Stimulated activated CD8-positive, alpha-beta memory T cell treated with anti-CD3 and anti-CD28 coated beads, Interleukin-15, amount 100 ng/mL, for 48 hours (primary cell): ENCODE measurements at places on chromosomes 4 and X.

DNA sequence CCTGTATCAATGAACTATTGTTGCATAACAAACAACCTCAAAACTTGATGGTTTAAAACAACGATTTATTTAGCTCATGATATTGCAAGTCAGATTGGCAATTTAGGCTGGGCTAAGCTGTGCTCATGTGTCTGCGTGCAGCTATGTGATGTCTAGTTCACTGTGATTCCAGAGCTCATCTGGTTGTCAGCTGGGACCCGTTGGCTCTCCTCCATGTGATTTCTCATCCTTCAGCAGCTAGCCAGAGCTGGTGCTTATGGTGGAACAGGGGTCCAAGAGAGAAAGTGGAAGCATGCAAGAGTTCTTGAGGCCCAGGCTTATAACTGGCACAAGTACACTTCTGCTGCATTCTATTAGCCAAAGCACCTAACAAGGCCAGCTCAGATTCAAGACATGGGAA is 28.8 kb upstream of the TRPC3 start:
- no peak for DNase-seq

- no peak for DNase-seq
These were observed 219.3 kb upstream of the JADE1 start for GRCh38 chr4:128590034-128590740.

DNA sequence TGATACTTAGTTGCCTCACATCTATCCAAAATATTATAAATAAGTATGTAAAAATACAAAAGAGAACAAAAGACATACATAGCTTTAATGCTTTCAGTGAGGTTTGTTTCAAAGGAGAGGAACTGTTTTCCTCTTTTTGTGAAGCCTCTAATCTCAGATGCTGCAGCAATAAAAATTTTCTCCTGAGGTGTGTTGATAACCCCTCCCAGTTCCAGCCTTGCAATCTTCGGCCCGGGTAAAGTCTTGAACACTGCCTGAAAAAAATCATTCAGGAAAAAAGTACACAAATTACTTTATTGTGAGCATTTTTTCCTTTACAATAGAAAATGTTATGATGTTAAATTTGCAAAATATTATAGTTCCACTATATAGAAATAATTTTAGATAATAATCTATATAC is 8.8 kb downstream of the BBS7 start:
- no peak for DNase-seq

DNA sequence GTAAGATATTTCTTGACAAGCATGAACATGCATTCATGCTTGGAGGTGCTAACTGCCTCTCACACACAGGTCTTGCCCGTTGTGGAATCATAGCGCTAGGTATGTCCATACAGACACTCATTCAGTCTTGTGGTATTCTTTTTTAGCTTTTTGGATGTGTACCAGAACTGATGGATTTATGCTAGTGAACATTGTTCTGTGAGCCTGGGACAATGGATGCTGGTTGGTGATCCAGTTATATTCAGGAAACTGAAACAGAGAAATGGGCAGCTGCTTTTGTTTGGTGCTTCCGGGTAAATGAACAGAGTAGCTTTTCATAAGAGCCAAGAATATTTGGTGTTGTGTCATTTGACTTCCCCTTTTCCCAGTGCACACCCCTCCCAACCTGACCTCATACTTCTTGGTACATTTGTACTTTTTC is 78.9 kb upstream of the SLC4A4 start:
- no peak for DNase-seq

GRCh38 chr4:153026591-153027346 is 90.6 kb downstream of the FHDC1 start:
- no peak for DNase-seq

- DNase-seq, result no peak
These were observed 555.7 kb downstream of the PCDH7 start for GRCh38 chr4:31275906-31276305.

DNA sequence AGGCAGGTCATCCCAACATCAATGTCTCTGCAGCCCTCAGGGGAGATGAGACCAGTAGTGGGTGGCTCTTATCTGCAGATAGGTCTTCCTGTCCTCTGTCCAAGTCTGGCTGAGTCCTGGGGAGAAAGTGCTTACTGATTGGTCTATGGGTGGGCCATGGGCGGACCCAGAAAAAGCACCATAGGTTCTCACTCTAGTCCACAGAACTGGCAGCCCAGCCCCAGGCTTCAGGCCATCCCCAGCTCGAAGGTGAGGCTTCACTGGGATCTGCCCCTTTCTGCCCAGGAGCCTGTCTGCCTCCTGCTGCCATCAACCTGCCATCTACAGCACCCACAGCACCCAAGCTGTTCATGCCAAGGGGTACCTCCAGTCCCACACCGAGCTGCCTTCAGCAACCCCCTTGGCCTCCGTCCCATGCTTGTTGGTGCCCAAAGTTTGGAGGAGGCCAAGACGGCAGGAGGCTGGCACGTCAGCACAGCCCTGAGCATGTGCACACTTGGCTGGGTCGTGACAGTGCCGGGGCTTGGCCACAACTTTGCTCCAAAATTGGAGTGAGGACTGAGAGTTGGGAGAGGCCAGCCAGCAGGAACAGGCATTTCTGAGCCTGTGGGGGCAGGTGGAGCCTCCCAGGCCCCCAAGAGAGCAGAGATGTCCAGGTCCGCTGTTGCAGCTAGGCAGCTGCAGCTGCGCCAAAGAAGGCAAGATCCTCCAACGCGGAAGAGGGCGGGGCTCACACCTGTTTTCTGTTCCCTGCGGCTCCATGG is 99.6 kb downstream of the IQCM start:
- no peak for DNase-seq

GRCh38 chrX:39907964-39908661 is 189.6 kb downstream of the BCOR start:
- DNase-seq, result peak; percentile 0

- no peak for DNase-seq
These were observed 84.5 kb downstream of the HPGD start for GRCh38 chr4:174437749-174438148.

- DNase-seq, result no peak
These were observed 66.3 kb downstream of the ZFYVE28 start for GRCh38 chr4:2352171-2352570.

- DNase-seq, result no peak
These were observed 7.2 kb downstream of the SCARB2 start for GRCh38 chr4:76206222-76206942.

GRCh38 chr4:107219681-107220080 is 183.6 kb upstream of the DKK2 start:
- no peak for DNase-seq

DNA sequence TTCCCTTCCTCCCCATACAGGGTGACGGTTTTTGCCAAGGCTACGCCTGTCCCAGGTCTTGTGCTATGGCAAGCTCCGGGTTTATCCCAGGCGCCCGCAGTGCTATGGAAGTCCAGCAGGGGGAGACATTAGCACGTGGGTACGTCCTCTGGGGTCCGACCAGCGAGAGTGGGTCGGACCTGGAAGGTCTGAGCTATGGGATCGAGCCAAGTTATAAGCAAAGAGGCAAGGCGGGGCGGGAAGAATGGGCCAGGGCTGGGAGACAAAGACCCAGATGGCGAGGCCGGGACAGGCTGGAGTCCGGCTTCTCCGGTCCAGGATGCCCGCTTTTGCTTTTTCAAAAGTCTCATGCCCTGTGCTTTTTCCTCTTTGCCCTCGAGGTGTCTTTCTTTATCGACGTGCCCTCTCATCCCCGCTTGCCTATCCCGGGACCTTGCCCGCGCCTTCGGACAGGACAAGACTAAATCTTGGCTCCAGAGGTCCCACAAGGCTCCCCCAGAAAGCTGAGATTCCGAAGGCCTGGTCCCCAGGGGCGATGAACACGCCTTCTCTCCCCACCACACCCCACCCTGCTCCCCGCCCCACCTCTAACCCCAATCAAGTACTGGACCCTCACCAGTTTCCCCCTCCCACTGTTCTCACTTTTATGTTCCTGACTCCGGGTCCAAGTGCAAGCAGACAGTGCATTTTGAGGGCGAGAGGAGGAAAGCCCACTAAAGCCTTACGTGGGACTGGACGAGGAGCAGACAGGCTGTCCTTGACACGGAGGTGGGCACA is 785 bp upstream of the EFNB1 start:
- DNase-seq, result peak; percentile 55

- no peak for DNase-seq
These were observed 69.8 kb downstream of the TBL1X start for GRCh38 chrX:9534686-9535085.

- DNase-seq, result no peak
These were observed 19.3 kb upstream of the UVSSA start for GRCh38 chr4:1327526-1328266.

GRCh38 chrX:103783971-103784370 is 7.3 kb downstream of the PLP1 start:
- DNase-seq, result no peak

GRCh38 chr4:2102045-2102883 is 43.1 kb downstream of the NAT8L start:
- no peak for DNase-seq

DNA sequence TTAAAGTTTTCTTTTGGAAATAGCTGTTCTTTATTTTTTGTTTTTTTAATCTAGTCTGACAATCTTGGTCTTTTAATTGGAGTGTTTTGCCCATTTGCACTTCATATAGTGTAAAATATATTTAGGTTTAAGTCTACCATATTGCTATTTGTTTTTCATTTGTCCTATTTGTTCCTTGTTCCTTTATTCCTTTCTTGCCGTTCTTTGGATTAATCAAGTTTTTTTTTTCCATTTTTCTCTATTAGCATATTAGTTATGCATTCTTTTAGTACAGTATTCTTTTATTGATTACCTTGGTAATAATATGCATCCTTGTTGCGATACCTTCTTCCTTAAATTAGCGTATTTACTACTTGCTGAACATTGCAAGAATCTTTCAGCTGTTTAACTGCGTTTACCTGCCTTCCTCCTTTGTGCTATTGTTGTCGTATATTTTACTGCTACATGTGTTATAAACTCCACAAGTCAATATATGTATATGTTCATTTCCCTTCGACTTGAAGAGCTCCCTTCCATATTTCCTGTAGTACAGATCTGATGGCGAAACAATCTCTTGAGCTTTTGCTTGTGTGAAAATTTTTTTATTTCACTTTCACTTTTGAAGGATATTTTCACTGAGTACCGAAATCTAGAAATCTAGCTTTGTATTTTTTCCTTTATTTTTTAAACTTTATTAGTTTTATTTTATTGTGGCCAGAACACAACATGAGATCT is 23.9 kb upstream of the RNF212 start:
- no peak for DNase-seq

DNA sequence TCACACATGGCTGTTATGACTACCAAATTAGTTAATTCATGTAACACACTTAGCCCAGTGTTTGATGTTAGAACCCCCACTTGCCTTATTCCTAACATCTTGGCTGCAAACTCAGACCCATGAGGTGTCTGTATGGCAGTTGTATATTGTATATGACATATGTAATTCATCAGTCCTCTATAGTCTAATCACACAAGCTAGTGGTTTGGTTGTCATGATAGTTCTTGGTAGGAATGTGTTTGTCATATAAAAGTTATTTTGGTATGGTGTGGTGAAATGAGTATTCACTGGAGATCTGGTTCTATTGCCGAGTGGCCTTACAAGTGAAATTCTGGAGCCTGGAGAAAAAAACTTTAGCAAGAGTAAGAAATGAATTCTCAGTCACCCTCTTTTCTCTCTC is 149.2 kb downstream of the AWAT2 start:
- DNase-seq, result no peak

DNA sequence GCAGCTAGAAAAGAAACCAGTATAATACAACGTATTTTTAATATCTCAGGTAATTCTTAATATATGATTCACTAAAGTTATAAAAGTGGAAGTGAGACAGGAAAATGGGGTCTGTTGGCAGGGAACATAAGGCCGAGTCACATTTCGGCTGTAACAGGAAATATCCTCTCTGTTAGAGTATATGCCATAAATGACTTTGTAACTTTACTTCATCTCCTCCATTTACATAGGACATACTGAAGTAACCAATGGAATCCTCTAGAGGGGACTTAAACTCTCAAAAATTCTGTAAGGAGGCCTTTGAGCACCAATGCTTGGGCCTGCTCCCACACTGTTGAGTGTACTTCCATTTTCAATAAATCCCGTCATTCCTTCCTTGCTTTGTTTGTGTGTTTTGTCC is 71.3 kb downstream of the ANKRD17 start:
- DNase-seq, result no peak

GRCh38 chr4:132108784-132109183 is 1040.3 kb upstream of the PCDH10 start:
- DNase-seq, result no peak

GRCh38 chr4:1047106-1047975 is 35.9 kb downstream of the FGFRL1 start:
- DNase-seq, result no peak

GRCh38 chr4:151100531-151100930 is 1.1 kb downstream of the RPS3A start:
- no peak for DNase-seq

DNA sequence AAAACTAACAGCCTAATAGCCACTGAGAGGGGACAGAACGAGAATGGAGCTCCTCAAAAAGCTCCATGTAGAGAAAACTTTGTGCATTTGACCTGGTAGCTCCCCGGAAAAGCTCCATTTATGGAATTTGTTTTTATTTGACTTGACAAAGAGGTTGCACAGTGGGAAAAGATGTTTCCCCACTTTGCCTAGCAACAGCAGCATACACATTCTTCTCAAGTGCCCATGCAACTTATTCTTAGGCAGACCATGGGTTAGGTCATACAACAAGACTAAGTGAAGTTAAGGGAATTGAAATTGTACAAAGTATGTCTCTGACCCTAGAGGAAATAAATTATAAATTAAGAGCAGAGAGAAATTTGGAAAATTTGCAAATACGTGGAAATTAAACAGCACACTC is 949.6 kb upstream of the PRKX start:
- no peak for DNase-seq

GRCh38 chr4:82696117-82696860 is 102.3 kb downstream of the SCD5 start:
- DNase-seq, result no peak

DNA sequence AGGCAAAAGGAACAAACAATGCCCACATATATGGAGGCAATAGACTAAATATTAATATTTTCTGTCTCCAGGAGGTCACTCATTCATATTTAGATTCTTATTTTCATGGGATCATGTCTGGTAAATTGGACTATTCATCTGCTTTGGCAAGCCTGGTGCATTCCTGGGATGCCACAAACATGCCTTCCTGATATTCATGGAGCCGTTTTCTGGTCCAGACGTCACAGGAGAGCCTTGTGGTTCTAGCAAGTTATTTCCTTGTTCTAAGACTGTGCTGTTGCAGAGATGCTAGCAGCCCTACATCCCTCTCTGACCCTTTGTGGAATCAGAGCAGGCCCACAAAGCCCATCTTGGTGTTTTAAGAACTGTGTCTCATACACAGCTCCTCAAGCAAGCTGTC is 16.1 kb upstream of the EXOSC9 start:
- no peak for DNase-seq

DNA sequence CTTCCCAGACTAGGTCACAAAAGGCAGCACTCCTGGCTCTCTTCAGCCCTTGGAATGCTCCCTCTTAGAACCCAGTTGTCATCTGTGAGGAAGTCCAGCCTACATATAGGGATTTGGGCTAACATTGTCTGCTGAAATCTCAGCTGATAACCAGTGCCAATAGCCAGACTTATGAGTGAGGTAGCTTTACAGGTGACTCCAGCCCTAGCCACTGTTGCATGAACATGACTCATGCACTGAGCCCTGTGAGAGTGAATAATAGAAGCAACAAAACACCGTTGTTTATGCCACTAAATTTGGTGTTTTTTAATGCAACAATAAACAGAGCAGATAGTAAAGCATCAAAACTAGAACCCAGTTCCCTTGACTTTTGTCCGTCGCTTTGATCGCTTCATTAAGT is 433.2 kb downstream of the STIM2 start:
- DNase-seq, result no peak
